ENCODE measurements at places on chromosomes 7 and 10.

DNA sequence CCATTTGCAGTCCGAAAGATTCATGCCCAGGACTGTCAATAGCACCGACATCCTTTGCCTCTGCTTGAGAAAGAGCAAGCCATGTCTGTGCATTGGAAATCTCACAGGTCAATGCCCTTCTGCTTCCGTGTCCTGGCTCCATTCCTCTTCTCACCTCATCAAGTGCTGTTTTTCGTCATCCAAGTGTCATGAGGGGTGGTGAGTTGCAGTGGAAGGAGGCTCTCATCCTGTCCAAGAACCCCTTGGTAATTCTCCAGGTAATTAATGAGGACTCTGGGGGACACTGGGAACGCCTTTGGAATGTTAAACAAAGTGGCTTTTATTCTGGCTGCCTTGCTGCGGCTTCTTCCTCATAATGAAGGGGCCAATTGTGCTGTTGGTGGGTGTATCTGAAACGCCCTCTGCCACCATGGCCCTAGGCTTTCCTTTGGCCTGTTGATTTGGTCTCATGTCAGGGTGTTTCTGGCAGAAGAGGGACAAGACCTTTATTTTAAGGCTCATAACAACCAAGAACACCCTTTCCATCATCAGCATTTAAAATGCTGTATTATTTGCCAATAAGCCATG, 57.7 kb downstream of the PPP1R3C start:
- peak; percentile 71 for DNase-seq

DNA sequence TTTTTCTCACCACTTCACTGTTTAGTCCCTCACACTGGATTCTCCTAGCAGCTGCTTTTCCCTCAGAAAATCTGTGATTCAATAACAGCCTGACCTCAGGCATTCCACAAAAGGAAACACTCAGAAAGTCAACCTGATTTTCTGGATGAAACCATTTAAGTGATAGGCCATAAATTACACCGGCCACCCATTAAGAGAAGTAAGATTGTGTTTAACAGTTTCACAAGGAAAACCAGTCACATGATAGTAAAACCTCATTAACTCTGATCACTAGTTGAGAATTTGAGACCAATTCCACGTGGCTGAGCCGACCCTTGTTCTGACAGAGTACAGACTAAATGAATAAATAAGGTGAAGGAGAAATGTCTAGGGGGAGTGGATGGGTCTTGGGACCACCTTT, 7.7 kb downstream of the GRM8 start:
- DNase-seq = no peak

GRCh38 chr10:123262456-123262855, 108.3 kb downstream of the BUB3 start:
- no peak for DNase-seq

- no peak for DNase-seq
These were observed 502.4 kb downstream of the GRID1 start for GRCh38 chr10:85864173-85864549.

DNA sequence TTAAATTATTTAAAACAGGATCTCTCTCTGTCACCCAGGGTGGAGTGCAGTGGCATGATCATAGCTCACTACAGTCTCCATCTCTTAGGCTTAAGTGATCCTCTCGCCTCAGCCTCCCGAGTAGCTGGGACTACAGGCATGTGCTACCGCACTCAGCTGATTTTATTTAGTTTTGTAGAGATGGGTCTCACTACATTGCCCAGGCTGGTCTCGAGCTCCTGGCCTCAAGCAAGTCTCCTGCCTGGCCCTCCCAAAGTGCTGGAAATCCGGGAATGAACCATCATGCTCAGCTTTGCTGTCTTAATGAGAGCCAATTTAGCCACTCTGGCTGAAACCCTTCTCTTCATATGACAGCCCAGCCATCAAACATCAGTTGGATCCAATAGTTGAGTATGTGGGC, 53.3 kb upstream of the NRP1 start:
- no peak for DNase-seq

GRCh38 chr7:28037220-28038010, 143.2 kb downstream of the JAZF1 start:
- no peak for DNase-seq

Measured in hippocampal formation (tissue), 2 donors.